ENCODE measurements at places on chromosomes 7 and 10. TPM values are rescaled to one million over a fixed set of nuclear protein-coding genes. Genes with fewer than 3 reads are reported as not detected.

The TMEM270 gene
- not detected for total RNA-seq

The PDE6C gene
- not detected for total RNA-seq

The SKIDA1 gene
- 2.6 TPM for total RNA-seq

The PRLHR gene
- not detected for total RNA-seq

The CALHM1 gene
- not detected for total RNA-seq

The FOXP2 gene
- total RNA-seq = 10.0 TPM

The ADRA2A gene
- total RNA-seq = 2.3 TPM

The CCDC172 gene
- not detected for total RNA-seq

The CHRM2 gene
- 0.18 TPM for total RNA-seq

The EEF1AKMT2 gene
- total RNA-seq = 29.6 TPM

The CDHR3 gene
- total RNA-seq = 10.1 TPM

The KMT2C gene
- 40.6 TPM for total RNA-seq

The PIP gene
- not detected for total RNA-seq

The ANKMY2 gene
- total RNA-seq = 31.9 TPM

The OR2A12 gene
- not detected for total RNA-seq

Data from muscle of leg (tissue), 16 donors.